HFF-Myc (cell line): ENCODE measurements at places on chromosomes 3 and 15.

GRCh38 chr3:186825294-186825821, 17.2 kb upstream of the ADIPOQ start:
- no peak for DNase-seq

- DNase-seq = no peak
These were observed 75.7 kb downstream of the TMEM266 start for GRCh38 chr15:76135516-76135915.

- DNase-seq = no peak
These were observed 13.9 kb downstream of the ITGB5 start for GRCh38 chr3:124873226-124873625.

DNA sequence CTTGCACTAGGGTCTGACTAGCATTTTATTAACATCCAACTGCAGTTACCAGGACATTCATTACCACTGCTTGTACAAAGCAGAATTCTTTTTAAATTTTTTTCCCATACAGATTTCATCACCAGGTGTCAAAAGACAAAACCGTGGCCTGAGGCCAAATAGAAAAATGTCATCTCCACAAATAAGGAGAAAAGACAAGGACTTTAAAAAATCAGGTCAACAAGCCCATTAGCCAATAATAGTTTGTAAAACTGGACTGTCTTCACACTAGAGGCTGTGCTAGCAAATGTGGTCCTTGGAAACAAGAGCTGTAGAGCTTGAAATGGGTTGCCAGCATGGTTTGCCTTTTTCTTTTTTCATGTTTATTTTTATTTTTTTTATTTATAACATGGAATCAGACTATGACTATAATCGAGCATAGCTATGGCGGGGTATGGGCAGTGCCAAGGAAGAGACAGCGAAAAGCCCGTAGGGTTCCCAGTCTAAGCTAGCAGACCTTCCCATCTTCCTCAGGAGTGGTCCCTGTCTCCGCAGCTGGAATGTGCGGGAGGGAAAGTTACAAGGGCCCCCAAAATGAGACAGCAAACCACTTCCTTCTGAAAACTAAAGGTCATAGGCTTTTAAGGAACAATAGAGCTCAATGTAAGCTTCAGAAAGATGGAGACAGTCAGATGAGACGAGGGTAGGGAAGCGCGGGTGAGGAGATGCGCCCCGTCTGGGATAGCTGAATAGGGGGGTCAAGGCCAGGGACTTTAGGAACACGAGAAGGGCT, 1.5 kb downstream of the PTPN9 start:
- DNase-seq = no peak

GRCh38 chr3:32891365-32891764, 60.1 kb upstream of the CCR4 start:
- DNase-seq = no peak

DNA sequence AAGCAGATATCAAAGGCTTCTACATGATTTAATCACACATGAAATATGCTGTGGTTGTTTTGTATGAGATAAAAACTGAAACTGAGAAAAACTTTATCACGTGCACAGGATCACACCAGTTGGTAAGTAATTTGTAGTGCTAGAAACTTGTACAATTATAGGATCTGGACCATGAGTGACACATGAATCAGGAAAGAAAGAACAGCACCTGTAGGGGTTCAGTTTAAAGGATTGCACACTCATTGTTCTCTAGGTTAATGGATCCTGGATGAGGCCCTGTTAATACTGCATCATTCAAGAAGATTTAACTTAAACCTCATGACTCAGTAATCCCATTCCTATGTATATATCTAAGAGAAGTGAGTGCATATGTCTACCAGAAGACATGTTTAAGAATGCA, 87.9 kb downstream of the STT3B start:
- DNase-seq = no peak

GRCh38 chr3:28109829-28110228, 131.6 kb upstream of the CMC1 start:
- no peak for DNase-seq

DNA sequence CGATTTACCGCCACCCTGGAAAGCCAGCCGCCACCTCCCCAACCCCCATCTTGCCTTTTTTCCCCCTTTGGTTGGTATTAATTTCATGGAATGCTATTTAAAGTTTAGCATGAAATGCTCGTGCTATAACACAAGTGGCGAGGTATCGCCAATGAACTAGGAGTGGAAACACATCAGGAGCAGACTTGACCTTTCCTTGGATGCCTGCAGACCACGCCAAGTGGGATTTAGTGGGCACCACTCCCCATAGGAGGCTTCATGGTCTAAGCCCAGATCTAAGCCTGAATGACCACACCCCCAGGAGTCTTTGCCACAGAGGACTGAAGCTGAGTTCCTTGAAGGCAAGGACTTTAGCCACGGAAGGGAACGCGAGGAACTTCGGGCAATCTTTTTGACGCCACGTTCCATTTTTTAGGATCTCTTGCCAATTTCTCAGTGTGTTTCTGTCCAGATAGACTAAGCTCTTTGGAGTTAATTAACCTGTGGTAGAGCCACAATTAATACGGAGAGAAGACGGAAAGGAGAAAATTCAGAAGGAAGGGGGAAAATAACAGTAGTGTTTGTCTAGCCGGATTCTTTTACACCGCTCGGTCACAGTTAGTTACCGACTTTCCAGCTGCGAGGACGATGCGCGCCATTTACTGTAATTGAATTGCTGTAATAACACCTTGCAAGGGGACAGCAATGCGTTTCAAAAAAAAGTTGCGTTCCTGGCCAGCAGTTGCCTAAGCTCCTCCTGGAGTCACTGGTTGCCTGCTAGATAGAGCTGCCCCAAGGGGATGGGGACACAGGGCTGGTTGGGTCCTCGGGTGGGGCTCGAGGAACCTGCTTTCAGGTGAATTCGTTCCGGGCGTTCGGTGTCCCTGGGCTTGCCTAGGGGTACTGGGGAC, 37.1 kb downstream of the NR2F2 start:
- DNase-seq = no peak

DNA sequence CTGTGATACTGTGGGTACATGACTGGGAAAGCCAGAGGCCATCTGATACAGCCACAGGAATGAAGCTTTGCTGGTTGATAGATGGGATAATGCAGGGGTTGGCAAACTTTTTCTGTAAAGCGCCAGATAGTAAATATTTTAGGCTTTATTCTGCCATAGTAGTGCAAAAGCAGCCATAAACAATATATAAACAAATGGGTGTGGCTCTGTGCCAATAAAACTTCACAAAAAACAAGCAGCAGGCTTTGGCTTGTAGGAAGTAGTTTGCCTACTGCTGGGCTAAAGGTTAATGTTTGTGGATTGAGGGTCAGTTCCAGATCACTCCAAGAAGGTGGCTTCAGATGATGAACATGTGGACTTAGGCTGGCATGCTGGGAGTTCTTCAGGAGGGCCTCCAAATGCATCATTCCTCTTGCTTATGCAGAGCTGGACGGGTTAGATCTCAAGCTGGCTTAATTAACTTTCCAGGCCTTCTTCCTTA, 305.7 kb downstream of the RPLP1 start:
- peak; percentile 56 for DNase-seq

- DNase-seq = no peak
These were observed 113.8 kb downstream of the ADAMTSL3 start for GRCh38 chr15:83767741-83768140.

- DNase-seq = no peak
These were observed 61.4 kb upstream of the GOLGA8B start for GRCh38 chr15:34644851-34645250.

DNA sequence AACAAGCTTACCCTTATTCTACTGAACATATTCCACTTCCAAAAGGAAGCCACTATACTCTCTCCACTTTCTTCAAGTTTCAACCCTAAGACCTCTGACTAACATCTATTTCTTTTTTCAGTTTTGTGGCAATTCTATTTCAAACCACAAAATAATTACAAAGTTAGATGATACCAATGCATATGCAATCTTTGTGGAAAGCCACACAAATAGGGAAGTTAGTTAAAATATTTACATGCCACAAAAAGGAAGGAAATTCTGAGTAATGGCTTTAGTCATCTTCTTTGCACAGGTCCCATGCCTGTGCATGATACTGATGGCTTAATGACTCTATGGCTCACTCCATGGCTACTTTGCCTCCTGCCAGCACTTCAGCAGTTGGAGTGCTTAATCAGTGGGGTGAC, 57.0 kb upstream of the MCTP2 start:
- DNase-seq = no peak

GRCh38 chr3:101049532-101049931, 56.3 kb upstream of the ABI3BP start:
- DNase-seq = no peak

DNA sequence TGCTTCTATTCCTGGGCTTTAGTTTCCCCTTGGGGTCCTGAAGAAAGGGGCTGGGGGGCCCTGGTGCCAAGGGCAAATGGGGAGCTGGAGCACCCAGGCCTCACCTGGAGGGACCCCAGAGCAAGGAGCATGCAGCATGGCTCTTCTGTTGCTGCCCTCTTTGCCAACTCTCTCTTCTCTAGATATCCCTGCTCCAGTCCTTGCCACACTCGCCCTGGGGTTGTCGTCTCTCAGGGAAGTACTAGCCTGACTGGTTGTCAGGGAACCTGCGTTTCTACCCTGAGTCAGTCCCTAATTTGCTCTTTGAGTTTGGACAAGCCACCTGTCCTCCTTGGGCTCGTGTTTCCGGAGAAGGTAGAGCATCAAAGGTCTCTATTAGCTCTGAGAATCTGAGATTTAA, 63.7 kb upstream of the UBE2Q2 start:
- no peak for DNase-seq

- DNase-seq = no peak
These were observed 38.7 kb upstream of the ASB14 start for GRCh38 chr3:57331078-57331610.

DNA sequence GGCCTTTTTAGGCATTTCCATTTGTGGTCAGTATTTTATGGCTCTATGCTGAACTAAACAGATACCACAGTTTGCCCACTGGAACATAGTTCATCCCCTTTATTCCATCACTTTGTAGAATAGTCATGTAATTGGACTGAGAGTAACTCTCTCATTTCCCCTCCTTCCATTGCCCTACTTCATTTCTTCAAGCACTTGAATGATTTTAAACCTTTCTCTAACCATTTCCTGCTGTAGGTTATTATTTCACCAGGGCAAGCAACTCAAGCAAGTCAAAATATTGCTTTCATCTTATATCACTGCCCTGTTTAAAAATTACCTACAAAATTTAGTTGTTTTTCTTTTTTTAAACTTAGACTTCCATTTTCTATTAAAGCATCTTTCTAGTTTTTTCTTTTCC, 177.0 kb downstream of the RAP2B start:
- no peak for DNase-seq

- no peak for DNase-seq
These were observed 12.5 kb downstream of the PML start for GRCh38 chr15:74006774-74007639.

DNA sequence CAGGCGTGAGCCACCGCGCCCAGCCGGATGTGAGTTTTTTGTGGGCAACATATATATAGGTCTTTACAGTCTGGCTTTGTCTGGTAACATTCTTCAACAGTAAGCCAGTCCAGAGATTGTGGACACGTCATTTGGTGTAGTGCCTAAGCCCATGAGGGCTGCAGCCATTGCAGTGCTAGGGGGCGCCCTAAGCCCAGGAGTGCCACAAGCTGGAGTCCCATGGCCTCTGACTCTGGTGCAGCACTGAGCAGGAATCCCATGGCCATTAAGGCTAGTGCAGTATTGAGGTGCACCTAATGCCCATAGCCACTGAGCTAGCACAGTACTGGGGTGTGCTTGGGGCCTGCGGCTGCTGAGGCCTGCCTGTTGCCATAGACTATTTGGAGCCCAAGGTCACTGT, 136.4 kb upstream of the NDN start:
- DNase-seq = no peak

GRCh38 chr15:73264881-73265280, 103.9 kb downstream of the HCN4 start:
- DNase-seq = no peak

DNA sequence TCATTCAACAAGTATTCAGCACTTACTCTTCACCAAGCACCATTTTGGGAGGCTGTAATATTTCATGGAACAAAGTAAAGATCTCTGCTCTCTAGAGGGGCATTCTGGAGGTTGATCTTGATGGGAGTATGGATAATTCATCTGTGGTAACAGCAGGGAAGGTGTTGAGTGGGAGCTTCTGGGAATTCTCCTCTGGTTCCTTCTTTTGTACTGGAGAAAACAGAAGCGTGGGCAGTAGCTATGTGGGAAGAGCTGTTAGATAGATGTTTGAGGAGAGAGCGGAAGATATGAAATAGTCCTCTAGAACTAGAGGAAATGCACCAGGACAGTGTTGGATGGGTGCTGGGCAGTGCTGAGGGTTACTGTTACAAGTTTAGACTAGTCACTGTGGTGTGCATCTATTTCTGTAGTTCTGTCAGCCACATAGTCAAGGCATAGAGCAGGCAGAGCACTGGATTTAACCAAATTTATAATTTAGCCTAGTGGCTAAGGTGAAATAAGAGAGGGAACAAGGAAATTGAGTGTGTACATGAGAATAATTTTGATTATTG, 9.6 kb downstream of the NMD3 start:
- DNase-seq = no peak

DNA sequence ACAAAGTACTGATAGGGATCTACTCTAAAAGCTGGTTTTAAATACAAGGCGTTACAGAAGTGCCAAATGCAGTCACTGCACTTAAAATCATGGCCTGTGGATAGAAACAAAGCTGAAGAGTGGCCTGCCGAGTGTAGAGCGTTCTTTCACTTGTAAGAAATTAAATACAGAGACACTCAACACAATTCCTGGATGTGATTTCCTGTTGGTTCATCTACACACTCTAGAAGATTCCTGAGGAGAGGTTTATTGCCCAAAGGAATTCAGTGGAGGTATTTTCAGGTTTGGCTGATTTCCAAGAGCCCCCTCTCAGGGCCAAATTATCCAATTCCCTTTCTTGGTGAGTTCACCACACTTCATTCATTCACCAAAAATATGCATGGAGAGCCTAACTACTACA, 200.3 kb upstream of the IL12A start:
- no peak for DNase-seq

GRCh38 chr3:44993471-44994205, 17.6 kb downstream of the EXOSC7 start:
- DNase-seq = peak; percentile 41

DNA sequence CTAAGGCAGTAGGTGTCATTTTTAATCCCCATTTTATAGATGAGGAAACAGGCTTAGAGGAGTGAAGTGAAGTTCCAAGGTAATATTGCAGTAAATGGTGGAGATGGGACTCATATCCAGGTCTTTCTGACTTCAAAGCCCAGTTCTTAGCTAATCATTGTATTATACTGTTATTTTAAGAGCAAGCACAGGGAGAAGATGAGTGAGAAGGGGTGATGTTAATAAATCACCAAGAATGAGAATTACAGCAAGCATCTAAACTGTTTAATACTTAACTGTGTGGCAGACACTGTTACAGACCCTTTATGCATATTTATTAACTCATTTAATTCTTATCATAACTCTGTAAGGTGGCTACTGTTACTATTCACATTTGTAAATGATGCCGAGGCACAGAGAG, 61.2 kb downstream of the VPS8 start:
- no peak for DNase-seq

DNA sequence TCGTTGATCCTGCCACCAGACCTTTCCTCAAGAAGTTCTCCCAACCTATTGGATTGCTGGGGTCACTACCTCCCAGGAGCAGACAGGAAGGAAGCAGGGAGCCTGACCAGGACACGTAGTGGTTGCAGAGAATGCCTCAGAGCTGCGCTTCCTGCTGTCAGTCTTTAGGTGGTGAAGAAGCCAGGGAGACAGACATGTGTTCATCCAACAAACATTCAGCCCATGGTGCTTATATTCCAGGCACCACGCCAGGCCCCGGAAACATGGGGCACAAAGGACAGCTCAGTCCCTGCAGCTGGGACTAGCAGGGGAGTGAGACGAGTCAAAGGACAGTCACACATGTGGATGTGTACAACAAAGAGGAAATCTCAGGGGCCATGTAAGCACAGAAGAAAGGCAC, 26.0 kb upstream of the CORO2B start:
- no peak for DNase-seq
